Activated CD4-positive, alpha-beta T cell treated with anti-CD3 and anti-CD28 coated beads for 24 hours (primary cell): ENCODE measurements at places on chromosomes 4 and X.

GRCh38 chr4:121189326-121190215 is 25.4 kb upstream of the TNIP3 start:
- peak; percentile 26 for DNase-seq

DNA sequence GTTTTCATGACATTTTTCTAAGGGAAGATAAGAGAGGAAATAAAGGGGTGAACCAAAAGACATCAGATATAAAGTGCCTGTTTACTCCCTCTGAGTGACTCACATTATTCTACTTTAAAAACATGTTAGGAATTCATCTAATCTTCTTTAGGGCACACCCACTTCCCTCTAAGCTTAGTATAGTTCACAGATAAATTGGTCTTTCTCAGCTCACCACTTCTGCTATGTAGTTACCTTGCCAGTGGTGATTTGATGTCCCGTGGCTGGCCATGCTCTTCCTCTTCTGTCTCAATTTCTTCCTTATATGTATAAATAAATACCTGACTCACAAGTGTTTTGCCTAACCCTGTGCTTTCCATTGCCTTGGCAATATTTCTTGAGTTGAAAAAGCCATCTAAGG is 96.8 kb downstream of the PDLIM5 start:
- no peak for DNase-seq

- DNase-seq: no peak
Observed at GRCh38 chr4:7648544-7649395, 214.0 kb upstream of the PSAPL1 start.

GRCh38 chrX:45472968-45473367 is 272.3 kb upstream of the DIPK2B start:
- DNase-seq: no peak

DNA sequence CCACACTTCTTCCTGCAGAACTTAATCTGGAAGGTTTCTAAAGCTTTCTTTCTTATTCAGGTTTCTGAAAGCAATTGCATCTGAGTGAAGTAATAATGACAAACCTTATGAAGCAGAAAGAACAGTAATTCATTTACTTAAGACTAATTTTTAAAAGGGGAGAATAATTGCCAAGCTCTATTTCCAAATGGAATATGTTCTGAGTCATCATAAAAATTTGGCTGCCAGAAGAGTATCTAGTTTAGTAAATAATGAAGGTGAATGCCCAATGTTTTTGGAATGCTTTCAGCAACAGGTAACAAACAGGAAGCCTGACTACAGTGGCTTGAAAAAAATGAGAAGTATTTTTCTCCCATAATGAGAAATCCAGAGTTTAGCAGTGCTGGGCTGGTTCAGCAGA is 227.3 kb upstream of the TET2 start:
- no peak for DNase-seq

DNA sequence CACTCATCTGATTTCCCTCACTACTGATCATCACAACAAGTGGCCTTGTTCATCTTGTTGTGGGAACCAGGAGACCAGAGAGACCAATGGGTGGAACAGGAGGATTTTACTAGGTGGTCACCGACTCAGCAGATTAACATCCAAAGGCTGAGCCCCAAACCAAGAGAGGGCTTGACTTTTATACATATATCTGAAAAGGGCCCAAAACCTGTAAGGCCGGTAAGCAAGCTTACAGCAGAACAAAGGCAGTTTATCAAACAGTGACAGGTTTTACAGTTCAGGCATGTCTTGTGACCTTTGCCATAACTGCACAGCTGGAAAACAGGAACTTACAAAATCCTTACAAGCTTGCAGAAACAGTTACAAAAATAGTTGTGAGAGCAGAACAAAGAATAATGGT is 195.9 kb downstream of the OR13H1 start:
- DNase-seq: no peak

DNA sequence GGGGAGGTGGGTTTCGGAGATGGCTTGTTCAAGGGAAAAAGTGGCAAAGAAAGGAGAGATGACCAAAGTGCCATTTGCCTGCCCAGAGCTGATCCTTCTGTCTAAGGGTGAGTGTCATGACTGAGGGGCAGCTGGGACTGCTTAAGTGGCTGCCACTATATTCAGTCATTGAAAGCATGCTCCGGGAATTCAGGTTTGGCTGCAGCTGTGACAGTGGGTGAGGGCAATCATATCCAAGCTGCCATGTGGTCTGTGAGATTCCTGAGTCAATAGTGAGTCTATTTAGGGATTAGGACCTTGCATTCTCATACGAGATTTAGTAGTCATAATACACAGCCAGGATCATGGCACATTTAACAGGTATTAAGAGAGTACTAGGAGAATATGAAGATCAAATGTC is 138.8 kb upstream of the BANK1 start:
- DNase-seq: no peak

- DNase-seq: no peak
Observed at GRCh38 chr4:55524844-55525571, 21.7 kb downstream of the CLOCK start.

DNA sequence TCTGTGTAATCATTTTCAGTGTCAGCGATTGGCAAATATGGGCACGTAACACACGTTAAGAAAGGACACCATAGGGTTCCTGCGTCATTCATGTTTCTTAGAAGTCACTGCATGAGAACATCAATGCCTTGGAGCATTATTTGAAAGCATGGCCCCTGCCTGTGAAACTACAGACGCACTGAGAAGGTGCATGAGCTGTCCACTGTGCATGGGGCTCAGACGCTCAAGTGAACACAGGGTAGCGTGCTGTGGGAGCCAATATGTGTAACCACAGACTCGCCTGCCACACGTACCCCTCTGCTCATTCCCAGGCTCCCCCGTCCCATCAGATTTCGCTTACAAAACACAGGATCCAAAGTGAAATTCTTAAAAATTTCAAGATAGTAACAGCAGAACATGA is 6.5 kb downstream of the PPP2R2C start:
- no peak for DNase-seq

DNA sequence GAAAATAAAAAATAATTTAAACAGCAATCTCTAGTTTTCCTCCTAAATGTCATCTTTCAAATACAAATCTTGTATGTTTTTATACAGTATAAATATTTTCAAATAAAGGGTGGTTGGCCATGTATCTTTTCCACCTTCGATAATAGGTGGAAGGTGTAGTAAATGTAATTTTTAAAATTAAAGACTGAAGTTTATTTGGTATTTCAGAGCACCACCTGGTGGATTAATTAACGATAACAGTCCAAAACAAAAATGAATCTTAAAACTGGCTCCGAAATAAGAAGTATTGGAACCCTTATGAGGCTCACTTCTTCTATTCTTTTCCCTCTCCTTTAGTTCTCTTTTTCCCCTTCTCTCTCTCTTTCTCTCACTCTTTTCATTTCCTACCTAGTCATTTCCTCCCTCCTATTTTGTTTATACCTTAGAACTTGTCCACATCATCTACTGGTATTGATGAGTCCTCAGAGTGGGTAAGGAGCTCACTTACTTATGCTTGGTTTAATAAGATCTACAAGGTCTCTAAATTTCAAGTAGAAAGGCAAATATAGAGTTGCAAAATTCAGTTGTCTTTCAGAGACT is 82.9 kb upstream of the EXOC1L start:
- DNase-seq: no peak

- no peak for DNase-seq
Observed at GRCh38 chr4:164876700-164877324, at the start of gene APELA. TSS of gene APELA (plus strand) at chr4:164877178. CDS start at chr4:164877332, 154 bp downstream.

GRCh38 chrX:41708486-41708885 is 15.5 kb upstream of the GPR82 start:
- no peak for DNase-seq

DNA sequence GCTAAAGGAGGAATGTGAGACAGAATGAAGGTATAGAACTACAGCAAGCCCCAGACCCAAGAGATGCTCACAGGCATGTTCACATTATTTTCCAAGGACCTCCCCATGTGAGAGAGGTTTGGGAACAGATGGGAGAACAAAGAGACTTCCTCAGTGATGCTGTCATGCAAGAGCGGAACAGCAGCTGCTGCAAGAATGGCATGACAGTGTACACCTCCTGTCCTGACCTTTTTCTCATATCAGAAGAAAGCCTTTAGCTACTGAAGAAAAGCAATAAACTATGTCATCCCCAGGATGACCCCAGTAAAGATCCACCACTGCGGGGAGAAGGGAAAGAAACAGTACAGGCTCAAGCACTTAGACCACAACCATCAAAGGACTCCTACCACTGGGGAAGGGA is 7.2 kb downstream of the PRDM5 start:
- DNase-seq: no peak

DNA sequence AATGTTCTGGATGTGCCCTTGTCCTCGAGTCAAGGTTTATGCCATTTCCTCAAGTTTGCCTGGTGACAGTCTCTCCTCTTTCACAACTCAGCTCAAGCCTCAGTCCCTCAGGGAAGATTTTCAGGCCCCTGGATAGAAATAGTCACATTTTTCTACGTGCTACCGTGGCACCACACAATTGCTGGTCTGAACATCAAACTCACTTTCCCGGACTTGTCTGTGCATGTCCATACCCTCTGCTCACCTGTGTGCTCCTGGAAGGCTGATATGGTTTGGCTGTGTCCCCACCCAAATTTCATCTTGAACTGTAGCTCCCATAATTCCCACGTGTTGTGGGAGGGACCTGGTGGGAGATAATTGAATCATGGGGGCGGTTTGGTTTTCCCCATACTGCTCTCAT is 129.7 kb downstream of the HS3ST1 start:
- no peak for DNase-seq
